ENCODE measurements at places on chromosomes 11 and 22.

GRCh38 chr11:91624021-91624420 lies 600.6 kb upstream of the FAT3 start:
- DNase-seq = no peak

DNA sequence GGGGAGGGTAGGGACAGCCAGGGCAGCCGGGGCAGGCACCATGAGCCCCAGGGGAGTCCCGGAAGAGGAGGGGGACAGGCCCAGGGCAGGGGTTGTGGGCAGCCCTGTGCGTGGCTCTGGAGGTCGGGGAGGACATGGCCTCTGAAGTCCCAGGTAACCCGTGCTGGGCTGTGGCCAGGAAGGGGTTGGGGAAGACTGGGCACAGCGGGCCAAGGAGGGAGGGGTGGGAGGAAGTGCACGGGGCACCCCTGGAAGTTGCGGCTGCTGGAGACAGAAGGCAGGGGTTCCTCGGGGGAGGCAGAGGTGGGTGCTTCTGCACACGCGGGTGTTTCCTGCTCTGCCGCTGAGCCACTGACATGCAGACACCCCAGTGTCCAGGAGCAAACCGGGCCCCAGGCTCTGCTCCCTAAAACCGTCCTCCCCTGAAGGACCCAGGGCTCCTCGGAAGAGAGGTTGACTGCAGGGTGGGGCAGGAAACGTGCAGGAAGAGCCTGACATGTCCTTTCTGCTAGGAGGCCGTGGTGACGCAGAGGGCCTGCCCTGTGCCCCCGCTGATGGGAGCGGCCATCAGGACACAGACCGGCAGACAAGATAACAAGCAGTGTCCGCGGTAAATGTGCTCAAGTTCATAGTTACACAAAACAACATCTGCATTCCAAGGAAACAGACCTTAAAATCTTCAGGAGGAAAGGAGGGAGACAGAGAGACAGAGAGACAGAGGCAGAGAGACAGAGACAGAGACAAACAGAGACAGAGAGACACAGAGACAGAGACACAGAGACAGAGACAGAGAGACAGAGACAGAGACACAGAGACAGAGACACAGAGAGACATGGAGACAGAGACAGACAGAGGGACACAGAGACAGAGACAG lies 5.7 kb downstream of the TNNI2 start:
- DNase-seq = no peak

DNA sequence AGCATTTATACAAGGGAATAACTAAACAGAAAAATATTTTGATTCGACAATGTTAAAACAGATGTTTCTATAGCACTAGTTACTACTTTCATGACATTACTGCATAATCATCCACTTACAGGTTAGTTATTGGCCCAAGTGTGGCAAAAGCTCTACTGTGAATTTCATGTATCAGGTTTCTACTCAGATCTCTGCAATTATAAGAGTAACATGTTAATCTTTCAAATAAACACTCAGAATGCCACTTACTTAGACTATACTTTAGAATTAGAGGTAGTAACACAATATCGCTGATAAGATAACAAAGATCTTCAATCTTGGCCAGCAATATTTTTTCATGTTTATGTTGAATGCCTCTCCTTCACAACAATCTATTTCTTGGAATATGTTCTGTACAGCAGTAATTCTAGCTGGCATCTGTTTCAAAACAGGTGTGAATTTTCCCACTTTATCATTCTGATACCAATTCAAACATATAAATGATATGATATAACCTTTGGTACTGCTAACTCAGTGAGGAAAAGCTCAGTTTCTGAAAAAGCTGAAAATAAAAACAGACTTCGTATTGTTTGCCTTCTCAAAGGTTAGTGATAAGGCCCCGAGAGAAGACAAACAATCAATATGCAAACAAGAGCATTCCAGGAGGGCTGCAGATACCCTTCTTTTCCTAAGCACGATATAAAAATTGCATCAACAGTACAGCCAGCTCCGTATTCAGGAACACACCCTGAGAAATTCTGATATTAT lies 11.0 kb upstream of the CCDC34 start:
- DNase-seq = no peak

DNA sequence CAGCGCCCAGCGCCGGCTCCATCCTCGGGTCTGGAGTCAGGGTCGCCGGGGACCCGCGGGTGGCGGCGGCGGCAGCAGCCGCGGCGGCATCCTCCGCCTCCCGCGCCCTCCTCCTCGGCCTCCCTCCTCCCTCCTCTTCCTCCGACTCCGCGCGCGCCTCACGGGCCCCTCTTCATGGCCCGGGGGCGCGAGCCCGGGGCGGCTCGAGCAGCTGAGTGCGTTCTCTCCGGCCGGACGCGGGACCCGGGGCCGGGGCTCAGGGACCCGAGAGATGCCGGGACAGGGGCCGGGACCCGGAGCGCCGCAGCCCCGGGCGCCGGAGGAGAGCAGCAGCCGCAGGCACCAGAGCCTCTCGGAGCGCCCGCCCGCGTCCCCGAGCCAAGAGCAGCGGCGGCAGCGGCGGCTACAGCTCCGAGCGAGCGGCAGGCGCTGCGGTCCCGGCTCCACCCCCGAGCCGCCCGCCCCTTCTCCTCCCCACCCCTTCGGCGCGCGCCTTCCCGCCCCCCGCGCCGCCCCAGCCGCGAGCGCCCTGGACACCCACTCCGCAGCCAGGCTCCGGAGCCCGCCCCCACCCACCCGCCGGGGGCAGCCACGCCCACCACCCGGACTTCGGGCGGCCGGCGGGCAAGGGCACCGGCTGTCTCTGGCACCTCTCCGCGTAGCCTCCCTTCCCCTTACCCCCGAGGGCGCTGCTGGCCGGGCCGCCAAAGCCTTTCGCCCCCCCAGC lies at the start of gene CHST1:
TSS of gene CHST1 (minus strand) at position 417 of the 727 bp plus-strand sequence. CDS start 14,699 bp downstream, outside the sequence.
- peak; percentile 73 for DNase-seq

DNA sequence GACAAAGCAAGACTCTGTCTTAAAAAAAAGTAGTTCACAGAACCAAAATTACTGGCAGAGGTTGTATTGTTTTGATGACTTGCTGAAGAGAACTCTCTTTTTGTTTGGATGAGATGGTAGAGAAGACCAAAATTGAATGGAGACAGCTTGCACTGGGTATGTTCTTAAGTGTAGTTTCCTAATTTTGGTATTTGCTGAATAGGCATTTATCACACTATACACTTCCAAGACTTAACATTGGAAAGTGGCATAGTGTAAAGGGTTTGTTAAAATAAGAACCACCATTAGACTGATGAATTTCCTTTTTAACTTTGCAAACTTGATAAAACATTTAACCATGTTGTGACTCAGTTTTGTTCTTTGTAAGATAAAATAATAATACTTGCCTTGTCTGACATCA lies 5.3 kb upstream of the DCUN1D5 start:
- no peak for DNase-seq

DNA sequence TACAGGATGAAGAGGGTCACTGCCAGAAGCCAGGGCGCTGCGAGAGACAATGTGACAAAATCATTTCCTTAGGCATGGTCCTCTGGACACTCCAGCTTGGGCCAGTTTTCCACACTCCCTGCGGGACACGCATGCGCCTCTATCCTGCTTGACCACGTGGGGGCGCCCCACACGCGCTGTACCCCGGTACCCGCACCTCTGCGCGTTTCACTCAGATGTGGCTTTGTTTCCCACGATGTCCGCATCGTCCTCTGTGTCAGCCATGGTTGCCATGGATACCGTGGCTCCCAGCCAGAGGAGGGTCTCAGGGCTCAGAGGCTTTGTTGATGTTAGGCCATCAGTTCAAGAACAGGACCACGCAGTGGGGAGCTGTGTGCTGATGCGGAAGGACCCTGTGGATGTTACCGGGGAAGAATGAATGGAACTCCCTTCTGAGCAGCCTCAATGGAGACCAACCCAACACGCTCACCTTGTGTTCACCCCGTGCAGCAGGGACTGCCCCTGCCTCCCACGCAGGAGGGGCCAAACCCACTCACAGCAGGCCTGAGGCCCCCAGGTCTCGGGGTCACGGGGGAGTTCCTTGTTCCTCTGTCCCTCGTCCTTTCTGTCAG lies 101.1 kb upstream of the SLC22A12 start:
- peak; percentile 68 for DNase-seq

GRCh38 chr11:102266099-102266498 lies 51.2 kb upstream of the BIRC3 start:
- DNase-seq = no peak

DNA sequence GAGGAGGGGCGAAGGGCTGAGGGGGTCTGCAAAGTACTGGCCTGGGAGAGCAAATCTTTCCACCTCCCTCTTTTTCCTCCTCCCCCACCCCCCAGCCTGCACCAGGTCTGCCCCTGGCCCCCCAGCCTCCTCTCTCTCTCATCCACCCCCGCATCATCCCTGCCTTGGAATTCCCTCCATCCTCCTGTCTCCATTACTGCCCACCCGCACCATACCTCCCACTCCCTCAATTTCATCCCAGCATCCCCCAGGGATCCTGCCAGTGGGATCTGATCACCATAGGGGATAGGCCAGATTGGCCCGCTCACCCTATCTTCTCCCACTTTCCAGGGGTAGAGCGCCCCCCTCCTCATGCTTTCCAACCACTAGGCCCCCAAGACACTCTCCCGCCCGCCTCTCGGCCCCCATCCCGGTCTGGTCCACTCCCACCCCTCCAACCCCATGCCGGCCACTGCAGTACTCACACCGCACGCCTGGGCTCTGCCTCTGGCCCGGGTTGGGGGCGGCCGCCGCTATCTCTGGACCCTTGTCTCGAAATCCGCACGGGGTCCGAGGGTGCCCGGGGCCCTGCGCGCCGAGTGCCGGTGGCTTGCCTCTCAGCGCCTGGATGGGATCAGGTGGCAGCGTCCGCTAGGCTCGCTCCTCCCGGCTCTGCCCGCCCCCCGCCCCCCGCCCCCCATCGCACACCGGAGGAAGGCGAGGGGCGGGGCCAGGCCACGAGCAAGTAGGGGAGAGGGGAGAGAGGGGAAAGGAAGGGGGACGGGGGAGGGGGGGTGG lies at the start of gene GAL3ST3:
TSS of gene GAL3ST3 (minus strand) at position 615 of the 777 bp plus-strand sequence. CDS start 3,746 bp downstream, outside the sequence.
- DNase-seq = no peak

DNA sequence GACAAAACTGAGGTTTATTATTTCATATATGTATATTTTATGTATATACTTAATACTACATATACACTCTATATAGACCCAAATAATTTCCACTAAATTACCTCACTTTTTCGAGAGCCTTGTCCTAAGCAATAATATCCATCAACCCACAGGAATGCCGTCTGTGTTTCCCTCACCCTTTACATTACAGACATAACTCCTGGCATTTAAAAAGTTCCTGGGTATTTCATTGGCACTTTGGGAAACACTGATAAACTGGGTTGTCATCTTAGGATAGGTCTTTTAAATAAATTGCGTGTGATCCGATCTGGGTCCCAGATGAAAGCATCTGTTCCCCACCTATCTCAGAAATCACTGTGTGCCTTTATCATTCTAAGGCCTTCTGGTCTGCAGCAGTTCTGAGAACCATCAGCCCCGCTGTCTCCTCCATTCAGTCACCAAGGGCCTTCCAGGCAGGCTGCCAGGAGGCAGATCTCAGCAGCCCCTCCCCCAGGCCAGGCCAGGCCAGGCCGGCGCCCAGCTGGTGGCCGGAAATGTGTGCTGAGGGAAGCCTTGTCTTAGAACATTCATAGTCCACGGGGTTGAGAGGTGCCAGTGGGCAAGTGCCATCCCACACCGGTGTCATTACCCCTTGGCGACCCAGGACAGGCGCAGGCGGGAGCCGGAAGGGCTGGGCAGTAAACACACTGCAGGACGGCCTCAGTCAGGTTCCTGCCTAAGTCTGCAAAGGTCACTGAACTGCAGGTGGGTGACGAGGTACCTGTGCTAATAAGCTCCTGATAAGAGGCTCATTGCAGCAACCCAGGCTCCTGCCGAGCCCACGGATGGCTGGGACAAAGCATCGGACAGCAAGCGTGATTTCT lies 3.3 kb downstream of the FGF19 start:
- DNase-seq = peak; percentile 21

GRCh38 chr11:13292970-13293369 lies 15.4 kb downstream of the BMAL1 start:
- DNase-seq = no peak

- DNase-seq = no peak
These were observed 90.7 kb downstream of the RTL6 start for GRCh38 chr22:44407171-44407986.

GRCh38 chr11:32891657-32892354 lies 805 bp upstream of the QSER1 start:
- DNase-seq = no peak

GRCh38 chr22:20615021-20615420 lies 107.6 kb downstream of the MED15 start:
- DNase-seq = no peak

DNA sequence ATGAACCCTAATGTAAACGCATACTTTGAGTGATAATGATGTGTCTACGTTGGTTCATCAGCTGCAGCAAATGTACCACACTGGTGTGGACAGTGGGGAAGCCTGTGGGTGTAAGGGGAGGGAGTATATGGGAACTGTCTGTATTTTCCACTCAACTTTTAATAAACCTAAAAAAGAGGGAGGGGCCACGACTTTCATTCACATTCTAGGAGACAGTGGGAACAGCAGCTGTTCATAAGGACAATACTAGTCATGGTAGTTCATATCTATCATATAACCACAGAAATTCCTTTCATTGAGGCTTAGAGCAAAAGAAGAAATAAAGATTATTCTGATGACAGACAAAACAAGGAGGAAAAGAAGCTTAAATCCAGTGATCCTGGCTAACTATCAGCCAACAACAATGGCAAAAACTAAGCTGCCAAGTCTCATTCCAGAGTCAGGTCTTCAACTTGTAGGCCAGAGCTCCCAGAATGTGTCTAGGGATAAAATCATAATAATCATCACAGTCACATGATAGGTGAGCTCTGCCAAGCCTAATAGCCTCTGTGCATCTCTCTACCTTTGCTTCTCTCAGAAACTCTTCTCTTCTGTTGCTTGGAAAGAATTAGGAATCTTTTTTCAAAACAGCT lies 59.4 kb upstream of the CHRM4 start:
- no peak for DNase-seq

- DNase-seq = no peak
These were observed 24.8 kb downstream of the FOLR3 start for GRCh38 chr11:72160319-72160718.

DNA sequence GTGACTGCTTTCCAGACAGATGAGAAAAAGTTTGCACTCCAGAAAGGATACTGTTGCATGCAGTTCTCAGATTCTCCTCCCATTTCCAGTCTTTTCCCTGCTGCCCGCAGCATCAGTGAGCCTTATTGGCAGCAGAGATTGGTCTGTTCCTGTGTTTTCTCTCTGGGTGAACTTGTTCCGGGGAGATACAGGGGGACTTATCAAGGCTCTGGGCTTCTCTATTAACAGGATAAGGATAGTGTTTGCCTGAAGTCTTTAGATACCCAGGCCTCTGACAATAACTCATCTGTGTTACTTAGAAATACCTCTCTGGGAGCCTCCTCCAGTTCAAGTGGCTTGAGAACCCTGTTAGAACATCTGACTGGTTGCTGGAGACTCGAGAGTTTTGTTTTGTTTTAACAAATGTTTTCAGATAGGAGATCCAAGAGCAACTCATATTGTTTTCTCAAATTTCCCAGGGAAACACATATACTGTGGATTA lies 154.7 kb downstream of the BLID start:
- no peak for DNase-seq

GRCh38 chr11:86063536-86063935 lies 5.3 kb downstream of the PICALM start:
- no peak for DNase-seq

- no peak for DNase-seq
These were observed 109.3 kb downstream of the BRD1 start for GRCh38 chr22:49718396-49718795.

GRCh38 chr11:90779098-90779497 lies 556.2 kb upstream of the CHORDC1 start:
- DNase-seq = no peak

GRCh38 chr11:63595296-63595695 lies 18.9 kb downstream of the PLAAT3 start:
- DNase-seq = no peak

GRCh38 chr11:17781626-17782025 lies 47.0 kb downstream of the KCNC1 start:
- DNase-seq = no peak

- no peak for DNase-seq
These were observed 340.2 kb downstream of the TBC1D22A start for GRCh38 chr22:47102648-47103047.
